ENCODE measurements at places on chromosomes 3 and 15.

GRCh38 chr3:197730200-197730599 is 6.5 kb downstream of the RUBCN start:
- DNase-seq = peak; percentile 18

DNA sequence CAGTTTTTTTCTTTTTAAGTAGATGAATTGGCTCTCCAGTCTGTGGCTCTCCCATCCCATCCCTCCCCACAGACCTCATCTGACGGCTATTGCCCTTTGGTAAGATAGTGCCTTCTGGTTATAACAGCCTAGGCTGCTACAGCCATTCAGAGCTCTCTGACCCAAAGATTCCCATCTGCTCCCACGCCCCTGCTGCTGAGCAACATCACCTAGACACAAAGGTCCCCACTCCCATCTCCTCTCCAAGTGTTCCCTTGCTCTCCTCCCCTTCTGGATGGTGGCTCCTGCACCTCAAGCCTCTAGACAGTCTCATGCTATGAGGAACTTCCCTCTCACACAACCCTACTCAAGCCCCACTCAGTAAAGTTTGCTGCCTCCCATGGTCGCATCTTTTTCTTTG is 23.7 kb downstream of the FBXW12 start:
- no peak for DNase-seq

DNA sequence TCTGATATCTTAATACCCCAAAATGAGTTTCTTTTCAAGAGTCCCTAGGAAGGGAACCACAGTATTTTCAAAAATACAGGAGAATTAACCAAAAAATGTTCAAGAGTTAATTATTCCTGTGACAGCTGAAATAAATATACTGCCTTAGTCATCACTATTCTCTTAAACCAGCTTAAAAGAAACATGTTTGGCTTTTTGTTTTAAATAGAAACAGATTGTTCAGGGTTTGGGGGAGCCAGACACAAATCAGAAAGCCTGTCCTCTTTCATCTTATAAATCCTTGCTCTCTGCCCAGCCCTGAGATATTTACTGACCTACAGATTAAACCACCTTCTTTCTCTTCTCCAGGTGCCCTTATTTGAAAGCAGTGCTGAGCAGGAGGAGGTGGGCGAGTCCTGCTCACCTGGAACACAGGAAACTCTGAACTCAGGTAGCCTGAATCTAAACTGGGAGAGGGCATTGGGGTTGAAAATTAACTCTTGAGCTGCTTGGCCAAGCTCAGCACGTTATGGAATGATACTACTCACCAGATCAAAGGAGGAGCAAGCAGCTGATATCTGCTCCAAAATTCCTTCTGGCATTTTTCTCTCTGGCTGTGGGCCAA is 84.1 kb upstream of the SPRED1 start:
- DNase-seq = no peak

- DNase-seq = no peak
These were observed 190.1 kb downstream of the FAM43A start for GRCh38 chr3:194875581-194876402.

DNA sequence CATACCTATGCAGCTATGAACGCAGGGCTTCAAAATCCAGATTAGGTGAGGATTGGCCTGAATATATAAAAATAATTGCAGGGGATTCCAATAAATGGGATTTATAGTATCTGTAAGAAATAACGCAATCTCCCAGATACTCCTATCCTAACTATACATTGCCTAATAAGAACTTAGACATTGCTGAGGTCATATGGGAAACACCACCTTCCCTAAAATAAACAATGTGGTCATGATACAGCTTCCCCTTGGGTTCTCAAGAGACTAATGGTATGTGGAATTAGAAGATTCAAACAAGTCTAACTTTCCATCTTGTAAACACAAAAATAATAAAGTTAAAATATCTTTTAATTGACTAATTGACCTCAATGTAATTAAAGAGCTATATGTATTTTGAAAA is 28.2 kb downstream of the UBE3A start:
- no peak for DNase-seq

- no peak for DNase-seq
These were observed 422.2 kb downstream of the GBE1 start for GRCh38 chr3:81339040-81339845.

DNA sequence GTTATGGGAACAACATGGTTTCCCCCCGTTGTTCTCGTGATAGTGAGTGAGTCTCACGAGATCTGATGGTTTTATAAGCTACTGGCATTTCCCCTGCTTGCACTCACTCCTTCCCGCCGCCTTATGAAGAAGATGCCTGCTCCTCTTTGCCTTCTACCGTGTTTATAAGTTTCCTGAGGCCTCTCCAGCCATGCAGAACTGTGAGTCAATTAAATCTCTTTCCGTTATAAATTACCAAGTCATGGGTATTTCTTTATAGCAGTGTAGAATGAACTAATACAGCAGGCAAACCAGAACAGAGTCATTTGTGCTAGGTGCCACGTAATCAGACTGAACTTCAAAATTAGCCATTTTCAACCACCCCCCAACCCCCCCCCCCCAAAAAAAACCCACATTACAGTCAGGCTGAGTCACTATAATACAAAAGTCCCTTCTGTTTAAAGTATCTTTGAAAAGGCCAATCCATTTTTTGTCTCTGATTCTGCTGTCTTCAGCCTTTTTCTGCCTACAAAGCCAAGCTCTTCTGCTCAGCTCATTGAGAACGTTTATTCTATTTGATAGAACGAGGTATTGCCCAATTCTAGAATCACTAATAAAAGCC is 4.1 kb downstream of the OR4F6 start:
- peak; percentile 62 for DNase-seq

- no peak for DNase-seq
These were observed 106.2 kb downstream of the ADCY5 start for GRCh38 chr3:123342631-123343080.

DNA sequence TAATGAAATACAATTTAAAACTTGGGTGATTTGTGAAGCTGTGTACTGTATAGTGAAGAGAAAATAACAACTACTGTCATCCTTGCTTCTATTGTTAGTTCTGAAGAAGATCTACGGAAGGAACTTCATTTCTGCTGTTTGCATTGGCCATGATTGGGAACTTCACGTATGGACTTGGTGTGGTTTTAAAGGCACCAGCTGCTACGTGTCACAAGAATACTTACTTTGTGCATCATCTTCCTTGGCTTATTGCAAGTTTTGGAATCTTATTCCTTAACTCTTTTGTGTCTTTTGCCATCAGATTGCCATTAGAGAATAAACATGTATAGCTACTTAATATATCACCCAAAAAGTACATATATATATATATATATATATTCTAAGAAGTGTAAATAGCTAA is 75.0 kb upstream of the VEPH1 start:
- DNase-seq = no peak

GRCh38 chr3:78873641-78874040 is 894.2 kb downstream of the ROBO1 start:
- DNase-seq = no peak

DNA sequence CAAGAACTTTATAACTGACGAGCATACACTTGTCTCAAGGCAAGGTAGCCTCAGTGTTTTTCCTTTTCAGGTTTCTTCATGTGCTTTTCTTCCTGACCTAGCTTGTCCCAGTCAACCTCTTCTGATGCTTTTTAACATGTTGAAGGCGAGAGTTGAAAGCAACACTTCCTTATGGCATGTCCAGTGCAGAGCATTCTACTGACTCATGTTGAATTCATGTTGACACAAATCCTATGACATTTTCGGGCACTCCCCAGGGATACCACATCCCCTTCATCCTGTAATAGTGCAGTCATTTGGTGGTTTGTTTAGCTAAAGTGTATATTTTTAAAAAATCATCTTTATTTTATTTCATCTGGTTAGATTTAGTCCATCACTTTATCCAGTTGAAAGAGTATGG is 75.9 kb upstream of the CBLB start:
- DNase-seq = no peak

- DNase-seq = no peak
These were observed 364.1 kb upstream of the KCNMB2 start for GRCh38 chr3:178172121-178172520.

- DNase-seq = no peak
These were observed 231.0 kb upstream of the TLE3 start for GRCh38 chr15:70328679-70329115.

DNA sequence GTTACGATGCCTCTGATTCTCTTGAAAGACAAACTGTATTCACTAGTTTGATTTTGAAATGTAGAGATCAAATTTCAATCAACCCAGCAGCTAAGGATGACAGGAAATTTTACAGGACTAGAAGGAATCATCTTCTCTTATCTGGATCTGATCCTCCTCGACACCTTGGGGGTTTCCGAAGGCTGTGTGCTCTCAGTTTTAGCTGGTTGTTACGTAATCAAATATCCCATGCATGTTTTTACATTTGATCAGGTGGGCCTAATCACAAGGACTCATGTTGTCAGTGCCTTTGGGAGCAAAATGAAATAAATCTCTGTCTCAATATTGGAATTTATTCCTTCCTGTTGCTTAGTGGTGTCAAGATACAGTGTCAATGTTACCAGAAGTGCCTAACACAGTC is 141.9 kb upstream of the TNIK start:
- DNase-seq = no peak

- no peak for DNase-seq
These were observed 127.2 kb downstream of the SLCO3A1 start for GRCh38 chr15:91980502-91981267.

DNA sequence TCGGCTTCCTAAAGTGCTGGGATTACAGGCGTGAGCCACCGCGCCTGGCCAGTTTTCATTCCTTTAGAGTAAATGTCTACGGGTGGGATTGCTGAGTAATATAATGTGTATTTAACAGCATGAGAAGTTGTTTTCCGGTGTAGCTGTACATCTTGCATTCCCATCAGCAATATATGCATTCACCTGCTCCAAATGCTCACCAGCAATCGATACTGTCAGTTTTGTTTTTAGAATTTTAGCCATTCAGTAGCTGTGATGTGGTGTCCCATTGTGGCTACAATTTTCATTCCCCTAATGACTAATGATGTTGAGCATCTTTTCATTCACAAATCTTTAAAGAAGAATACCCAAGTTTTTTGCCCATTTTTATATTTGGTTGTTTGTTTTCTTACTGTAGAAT is 134.8 kb upstream of the RGMA start:
- DNase-seq = no peak

GRCh38 chr3:177126015-177126773 is 71.1 kb downstream of the TBL1XR1 start:
- DNase-seq = no peak

GRCh38 chr15:76135516-76135915 is 75.7 kb downstream of the TMEM266 start:
- DNase-seq = no peak

- DNase-seq = no peak
These were observed 190.7 kb downstream of the TNIK start for GRCh38 chr3:171269542-171269941.

DNA sequence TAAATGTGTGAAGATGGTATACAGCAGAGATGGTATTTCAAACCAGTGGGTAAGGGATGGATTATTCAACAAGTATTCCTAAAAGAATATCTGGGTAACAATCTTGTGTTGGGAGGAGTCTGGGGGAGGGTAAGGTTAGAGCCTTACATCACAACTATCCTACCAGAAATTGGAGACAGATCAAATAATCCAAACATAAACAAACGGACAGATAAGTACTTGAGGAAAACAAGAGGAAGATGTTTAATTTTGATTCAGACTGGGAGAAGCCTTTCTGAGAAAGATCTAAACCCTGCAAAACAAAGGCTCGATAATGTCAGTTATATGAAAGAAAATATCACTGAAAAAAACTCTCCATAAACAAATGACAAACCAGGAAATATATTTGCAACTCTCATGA is 77.9 kb downstream of the SLC9A9 start:
- DNase-seq = no peak

DNA sequence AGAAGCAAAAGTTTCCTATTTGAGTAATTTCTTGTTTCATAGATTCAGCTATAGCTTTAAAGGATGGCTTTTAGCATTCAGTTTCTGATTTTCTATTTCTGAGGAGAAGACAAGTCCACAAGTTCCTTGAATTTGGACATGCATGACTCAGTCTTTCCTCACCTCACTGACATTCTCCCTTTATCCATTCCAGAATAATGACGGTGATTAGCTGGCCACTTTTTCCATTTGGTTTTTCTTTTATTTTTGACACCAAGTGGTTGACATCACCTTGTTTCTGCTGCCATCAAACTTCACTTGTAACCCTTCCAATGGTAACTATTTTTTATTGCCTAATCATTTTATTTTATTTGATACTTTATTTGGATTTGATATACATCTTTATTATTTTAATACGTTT is 404.4 kb upstream of the KCNMB2 start:
- no peak for DNase-seq

- no peak for DNase-seq
These were observed 105.9 kb upstream of the ARHGEF26 start for GRCh38 chr3:154015307-154015706.

DNA sequence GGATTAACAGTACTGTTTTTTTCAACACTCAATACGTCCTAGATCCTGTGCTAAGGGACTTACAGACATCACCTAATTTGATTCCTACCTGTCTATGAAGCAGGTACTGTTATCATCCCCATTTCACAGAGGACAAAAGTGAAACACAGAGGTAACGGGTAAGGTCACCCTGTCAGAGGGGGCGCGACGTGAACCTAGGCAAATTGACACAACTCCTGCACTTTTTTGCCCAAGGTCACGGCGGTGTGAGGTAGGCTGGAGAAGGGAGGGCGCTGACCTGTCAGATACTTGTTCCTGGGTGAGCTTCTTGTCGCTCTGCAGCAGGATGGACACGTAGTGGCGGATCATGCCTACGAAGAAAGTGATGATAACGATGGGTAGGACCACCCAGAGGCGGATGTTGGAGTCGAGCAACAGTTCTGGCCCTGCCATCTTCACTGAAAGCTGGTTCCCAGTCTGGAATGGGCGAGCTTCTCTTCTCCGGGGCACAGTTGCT is 363 bp downstream of the EMC3 start:
- DNase-seq = no peak

GRCh38 chr15:69476704-69477473 is 24.3 kb downstream of the RPLP1 start:
- DNase-seq = no peak

DNA sequence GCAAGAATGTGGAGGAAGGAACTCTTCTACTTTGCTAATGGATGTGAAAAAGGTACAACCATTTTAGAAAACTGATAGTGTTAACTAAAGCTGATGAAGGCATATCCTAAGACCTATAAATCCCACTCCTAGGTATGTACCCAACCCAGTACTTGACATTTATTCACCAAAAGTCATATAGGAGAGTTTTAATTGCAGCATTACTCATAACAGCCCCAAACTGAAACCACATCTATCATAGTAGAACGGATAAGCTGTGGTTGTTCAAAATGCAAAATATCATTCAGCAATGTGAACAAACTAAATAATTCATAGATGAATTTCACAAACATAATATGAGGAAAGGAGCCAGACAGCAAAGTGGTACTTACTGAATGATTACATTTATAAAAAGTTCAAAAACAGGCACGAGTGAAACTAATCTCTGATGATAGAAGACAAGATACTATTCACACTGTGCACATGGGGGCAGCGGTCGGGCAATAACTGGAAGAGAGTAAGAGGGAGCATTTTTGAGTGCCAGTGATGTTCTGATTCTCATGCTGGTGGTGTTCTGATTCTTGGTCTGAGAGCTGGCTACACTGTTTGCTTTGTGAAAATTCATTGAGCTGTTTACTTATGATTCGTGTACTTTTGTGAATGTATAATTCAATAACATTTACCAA is 34.3 kb downstream of the GOLIM4 start:
- DNase-seq = no peak

GRCh38 chr3:109136523-109136922 is at the start of gene C3orf85:
Gene C3orf85 (plus strand): TSS chr3:109136719. CDS start chr3:109136848, 129 bp downstream.
- DNase-seq = no peak

- DNase-seq = no peak
These were observed 30.5 kb downstream of the CD47 start for GRCh38 chr3:108060331-108060730.
